ENCODE measurements at places on chromosomes 4 and X.

GRCh38 chrX:101677028-101677427 lies 17.4 kb upstream of the ARMCX2 start:
- no peak for DNase-seq

DNA sequence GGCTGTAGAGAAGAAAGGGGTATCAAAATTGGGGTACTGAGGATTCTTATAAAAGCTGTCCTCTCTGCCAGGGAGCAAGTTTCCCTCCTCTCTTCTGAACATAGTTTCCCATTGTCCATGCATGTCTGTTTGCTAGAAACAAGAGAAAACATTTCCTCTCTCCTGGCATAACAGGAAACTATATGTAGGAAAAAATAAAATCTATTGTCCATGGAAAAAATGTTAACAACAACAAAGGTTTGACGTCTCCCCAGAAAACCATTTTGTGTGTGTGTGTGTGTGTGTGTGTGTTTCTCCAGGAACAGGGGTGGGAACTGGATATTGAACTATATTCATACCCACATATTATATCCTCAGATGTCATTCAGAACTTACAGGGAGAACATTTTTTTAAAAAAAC lies 107.2 kb downstream of the GASK1B start:
- DNase-seq: no peak

GRCh38 chr4:26647523-26648224 lies 63.8 kb downstream of the TBC1D19 start:
- no peak for DNase-seq

DNA sequence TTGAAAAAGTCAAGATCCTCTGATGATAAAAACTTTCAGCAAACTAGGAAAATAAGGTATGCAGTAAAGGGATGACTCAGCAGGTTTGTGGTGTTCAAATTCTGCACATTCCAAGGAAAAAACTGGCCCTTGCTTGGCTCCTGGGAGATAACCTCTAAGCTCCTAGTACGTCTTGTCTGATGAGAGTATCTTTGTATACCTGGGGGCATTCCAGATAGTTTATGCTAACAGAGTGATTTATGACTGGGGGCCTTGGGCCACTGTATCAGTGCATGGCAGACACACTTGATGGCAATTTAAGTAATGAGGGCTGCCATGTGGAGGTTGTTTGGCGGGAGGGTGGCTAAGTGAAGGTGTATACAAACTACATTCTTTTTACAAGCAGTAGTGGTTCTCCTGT lies 56.9 kb downstream of the NSG1 start:
- DNase-seq: no peak

DNA sequence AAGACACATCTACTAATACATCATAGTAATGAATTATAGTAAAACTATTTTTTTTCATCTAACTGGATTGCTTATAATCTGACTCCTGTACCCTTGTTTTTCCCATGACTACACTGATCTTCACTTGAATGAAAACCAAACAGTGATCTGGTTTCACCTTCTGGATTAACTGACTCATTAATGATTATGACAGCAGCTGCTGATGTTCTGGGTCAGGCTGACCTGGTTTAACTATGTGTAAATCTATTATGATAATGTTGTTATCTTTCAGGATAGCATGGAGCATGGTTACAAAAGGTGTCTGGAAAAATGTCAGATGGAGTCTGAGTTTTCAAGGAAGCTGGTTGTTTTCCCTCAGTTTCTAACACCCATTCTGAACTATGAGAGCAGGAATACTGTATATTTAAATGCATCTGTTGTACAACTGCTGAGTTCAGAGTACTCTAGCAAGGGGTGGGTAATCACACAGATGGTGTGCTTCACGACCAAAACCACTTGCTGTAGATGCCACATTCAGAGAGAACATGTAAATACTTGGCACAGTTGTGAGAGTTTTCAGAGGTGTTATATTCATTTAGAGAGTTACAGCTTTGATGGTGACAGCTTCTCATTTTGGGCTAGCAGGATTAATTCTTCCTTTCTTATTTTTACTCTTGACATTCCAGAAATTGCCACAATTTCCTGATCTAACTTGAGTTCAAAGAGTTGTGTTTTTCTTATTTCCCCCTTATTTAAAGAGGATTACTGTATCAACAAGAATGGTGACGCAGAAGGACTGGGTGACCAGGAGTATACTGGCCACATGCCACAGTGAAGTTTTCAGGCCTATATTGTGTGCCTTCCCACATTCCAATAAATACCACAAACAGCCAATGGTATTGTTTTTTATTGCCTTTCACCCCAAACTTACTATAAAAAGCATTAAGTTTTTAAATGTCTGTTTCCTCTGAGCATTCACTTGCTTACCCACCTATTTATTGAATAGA lies 249.7 kb upstream of the TET2 start:
- DNase-seq: no peak

- no peak for DNase-seq
These were observed 8.1 kb downstream of the ETDB start for GRCh38 chrX:135112096-135112729.

DNA sequence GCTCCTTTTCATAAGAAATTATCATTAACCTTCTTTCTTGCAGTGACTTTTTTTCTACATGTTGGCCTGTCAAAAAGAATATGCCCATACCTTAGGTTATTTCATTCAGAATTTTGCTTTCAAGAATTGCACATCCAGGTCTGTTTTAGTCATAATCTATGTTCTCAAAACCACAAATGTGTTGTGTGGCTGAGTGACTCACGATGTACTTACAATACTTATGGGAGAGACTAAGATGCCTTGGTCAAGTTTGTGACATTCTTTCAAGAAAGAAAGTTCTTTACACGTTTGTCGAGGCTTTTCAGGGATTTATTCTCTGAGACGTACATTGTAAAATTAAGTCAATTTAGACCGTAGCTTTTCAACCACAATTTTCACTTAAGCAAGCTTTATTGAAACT lies 396.7 kb downstream of the FSTL5 start:
- no peak for DNase-seq

DNA sequence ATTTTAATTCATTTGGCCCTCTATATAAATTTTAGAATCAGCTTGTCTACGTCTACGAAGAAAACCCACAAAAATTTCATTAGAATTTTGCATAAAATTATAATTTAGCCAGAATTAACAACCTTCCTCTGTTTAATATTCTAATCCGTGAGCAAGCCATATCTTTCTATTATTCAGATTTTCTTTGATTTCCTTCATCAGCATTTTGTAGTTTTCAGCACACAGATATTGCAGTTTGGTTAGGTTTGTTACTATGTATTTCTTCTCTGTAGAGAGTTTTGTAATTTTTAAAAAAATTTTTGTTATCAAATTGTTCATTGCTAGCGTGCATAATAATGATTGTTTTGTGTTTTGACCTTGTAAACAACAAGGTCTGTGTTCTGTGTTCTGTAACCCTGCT lies 34.9 kb upstream of the PRDM8 start:
- no peak for DNase-seq

- DNase-seq: no peak
These were observed 176.1 kb upstream of the HS3ST1 start for GRCh38 chr4:11604821-11605220.
